ENCODE measurements at places on chromosomes 3 and 15. TPM values are rescaled to one million over a fixed set of nuclear protein-coding genes. Genes with fewer than 3 reads are reported as not detected.

FOXL2 gene
- total RNA-seq: not detected

GRCh38 chr3:35187908-35188307 is 451.4 kb upstream of the ARPP21 start:
- no peak for DNase-seq

- no peak for DNase-seq
Measured at GRCh38 chr3:194054016-194054415, 81.9 kb upstream of the HES1 start.

MCF2L2 gene
- total RNA-seq: 2.3 TPM

CELF6 gene
- 0.37 TPM for total RNA-seq

DNA sequence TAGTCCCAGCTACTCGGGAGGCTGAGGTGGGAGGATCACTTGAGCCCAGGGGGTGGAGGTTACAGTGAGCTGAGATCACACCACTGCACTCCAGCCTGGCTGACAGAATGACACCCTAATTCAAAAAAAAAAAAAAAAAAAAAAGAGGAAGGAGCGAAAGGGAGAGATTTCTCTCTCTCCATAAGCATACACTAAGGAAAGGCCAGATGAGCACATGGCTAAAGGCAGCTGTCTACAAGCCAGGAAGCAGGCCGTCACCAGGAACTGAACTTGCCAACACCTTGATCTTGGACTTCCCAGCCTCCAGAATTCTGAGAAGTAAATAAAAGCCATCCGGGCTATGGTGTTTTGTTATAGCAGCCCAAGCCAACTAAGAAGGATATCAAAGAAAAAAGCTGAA is 7.5 kb downstream of the SRGAP3 start:
- no peak for DNase-seq

GRCh38 chr3:71987828-71988227 is 202.9 kb upstream of the PROK2 start:
- no peak for DNase-seq

DNA sequence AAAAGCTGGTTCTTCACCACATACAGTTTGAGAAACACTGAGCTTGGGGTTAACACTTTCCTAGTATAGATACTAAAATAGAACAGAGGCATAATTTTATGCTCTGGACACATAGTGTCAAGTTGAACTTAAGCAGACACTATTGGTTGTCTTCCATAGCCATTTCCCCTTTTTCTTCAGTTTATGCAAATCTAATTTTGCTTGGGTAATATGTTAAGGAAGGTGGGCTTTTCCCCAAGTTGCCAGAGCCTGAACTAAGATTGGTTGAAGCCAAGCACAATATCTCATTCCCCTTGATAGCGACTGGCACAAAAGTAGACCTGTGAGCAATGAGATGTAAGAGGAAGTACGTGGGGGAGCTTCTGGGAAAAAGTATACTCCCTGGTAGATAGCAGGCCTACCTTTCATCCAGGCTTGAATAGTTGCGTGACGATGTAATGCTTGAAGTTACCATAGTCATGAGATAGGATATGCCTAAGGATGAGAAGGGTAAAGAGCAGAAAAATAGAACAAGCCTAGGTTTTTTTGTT is 4.5 kb upstream of the POPDC2 start:
- no peak for DNase-seq

- DNase-seq: no peak
Measured at GRCh38 chr3:62621925-62622324, 248.6 kb upstream of the FEZF2 start.

IQCF5 gene
- not detected for total RNA-seq

CHRNA3 gene
- not detected for total RNA-seq

Data from activated CD4-positive, alpha-beta T cell treated with anti-CD3 and anti-CD28 coated beads for 36 hours (primary cell).